Activated T-cell treated with anti-CD3 and anti-CD28 coated beads, Interleukin-2, amount 50 U/mL, for 72 hours (primary cell): ENCODE measurements at places on chromosomes 3 and 15.

DNA sequence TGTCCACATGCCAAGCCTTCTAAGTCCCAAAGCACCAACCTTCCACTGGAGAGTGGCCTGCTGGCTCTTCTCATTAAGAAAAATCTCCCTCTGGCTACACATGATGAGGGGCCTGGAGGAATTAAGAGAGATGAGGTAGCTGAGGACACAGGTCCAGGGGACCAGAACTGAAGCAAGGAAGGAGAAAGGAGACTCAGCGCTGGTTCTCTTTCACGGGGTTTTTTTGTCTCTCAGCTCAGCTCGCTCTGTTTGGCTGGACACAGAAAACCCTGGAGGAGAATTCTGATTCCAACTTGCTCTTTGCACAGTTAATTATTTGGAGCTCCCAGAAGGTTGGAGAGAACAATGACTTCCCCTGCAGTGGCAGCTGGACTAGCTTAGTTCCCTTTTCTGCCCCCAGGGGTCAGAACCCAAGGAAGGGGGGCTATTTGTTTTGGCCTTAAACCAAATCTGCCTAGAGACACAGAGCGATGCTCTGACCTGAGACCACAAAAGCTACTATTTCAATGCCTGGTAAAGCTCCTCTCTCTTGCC is 507.6 kb downstream of the FHIT start:
- no peak for DNase-seq

GRCh38 chr3:60001369-60001768 is 951.5 kb upstream of the CFAP20DC start:
- no peak for DNase-seq

DNA sequence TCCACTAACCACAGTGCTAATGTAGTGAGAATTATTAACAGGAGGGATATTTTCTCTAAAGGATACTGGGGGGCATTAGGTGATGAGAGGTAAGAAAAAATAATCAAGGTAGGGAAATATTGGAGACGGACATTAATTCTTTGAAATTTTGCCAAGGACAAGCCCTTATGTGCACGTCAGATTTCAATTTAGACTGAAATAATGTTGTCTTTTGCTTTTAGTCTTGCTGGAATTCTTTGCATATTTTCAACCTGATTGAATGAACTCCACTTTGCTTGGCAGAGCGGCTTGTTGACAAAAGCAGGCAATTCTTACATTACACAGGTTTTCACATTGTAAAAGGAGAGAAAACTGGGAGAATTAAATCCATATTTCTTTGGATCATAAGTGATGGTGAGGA is 25.0 kb upstream of the C3orf52 start:
- DNase-seq = no peak

DNA sequence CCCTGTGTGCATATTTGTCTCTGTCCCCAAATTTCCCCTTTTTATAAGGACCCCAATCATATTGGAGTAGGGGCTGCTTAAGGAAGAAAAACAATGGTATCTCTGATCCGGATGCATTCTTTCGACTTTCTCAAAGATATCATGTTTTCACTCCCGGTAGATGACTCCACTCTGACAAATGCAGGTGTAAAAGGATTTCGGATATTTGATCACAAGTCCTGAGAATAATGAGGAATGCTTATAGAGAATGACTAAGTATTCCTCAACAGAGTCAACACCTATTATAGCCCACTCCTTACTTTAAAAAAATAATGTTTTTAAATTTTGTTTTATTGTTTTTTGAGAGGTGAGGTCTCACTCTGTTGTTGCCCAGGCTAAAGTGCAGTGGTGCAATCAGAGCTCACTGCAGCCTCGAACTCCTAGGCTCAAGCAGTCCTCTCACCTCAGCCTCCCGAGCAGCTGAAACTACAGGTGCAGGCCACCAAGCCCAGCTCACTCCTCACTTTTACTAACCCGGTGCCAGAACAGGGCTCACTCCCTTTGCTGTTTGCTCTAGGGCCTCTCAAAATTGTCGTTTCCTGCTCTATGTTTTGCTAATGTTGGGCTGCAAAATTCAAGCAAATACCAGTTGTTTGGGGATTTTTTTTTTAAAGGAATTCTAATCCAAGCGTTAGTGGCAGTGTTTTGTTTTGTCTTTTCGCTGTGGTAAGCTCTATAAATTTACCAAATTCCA is 24.6 kb downstream of the COL8A1 start:
- no peak for DNase-seq

- DNase-seq = no peak
Measured at GRCh38 chr15:53739651-53740050, 19.8 kb downstream of the WDR72 start.

GRCh38 chr3:123351501-123351900 is 97.4 kb downstream of the ADCY5 start:
- DNase-seq = no peak

DNA sequence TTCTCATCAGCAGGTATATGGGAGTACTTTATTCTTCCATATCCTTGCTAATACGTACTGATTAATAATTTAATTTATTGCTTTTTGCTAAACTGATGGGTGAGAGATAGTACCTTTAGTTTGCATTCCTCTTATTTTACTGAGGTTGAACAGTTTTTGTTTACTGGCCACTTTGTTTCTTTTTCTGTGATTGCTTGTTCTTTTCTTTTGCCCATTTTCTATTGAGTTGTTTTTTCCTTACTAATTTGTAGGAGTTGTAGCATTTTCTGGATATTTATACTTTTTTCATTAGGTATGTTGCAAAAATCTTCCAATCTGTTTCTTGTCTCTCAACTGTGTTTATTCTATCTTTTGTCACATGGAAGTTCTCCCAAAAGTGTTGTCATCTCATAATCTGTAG is 4.8 kb downstream of the PDCD6IP start:
- DNase-seq = no peak

GRCh38 chr3:71425491-71426071 is 157.9 kb downstream of the FOXP1 start:
- DNase-seq = peak; percentile 57

DNA sequence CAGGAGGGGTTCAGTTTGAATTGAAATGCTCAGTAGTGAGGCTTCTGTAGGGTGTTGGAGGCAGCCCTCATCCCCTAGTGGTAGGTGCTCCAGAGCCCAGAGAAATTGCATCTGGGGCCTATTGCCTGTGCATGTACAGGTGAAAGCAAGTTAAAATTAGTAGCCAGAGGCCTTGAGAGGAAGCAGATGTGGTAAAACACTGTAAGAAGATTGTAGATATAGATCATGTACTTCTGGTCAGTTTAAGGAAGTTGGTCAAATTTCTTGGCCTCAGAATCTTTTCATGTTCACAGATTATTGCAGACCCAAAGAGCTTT is 34.6 kb downstream of the IGSF10 start:
- no peak for DNase-seq

DNA sequence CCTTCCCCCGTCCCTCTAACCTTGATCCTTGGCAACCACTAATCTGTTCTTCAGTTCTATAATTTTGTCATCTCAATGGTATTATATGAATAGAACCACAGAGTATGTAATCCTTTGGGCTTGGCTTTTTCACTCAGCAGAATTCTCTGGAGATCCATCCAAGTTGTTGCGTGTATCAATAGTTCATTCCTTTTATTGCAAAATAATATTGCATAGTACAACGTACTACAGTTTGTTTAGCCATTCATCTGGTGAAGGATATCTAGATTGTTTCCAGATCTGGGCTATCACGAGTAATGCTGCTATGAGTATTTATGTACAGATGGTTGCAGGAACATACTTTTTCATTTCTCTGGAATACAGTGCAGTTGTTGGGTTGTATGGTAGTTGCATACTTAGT is 76.2 kb downstream of the PLXNA1 start:
- DNase-seq = no peak

GRCh38 chr3:168517249-168518071 is 421.7 kb upstream of the GOLIM4 start:
- no peak for DNase-seq

DNA sequence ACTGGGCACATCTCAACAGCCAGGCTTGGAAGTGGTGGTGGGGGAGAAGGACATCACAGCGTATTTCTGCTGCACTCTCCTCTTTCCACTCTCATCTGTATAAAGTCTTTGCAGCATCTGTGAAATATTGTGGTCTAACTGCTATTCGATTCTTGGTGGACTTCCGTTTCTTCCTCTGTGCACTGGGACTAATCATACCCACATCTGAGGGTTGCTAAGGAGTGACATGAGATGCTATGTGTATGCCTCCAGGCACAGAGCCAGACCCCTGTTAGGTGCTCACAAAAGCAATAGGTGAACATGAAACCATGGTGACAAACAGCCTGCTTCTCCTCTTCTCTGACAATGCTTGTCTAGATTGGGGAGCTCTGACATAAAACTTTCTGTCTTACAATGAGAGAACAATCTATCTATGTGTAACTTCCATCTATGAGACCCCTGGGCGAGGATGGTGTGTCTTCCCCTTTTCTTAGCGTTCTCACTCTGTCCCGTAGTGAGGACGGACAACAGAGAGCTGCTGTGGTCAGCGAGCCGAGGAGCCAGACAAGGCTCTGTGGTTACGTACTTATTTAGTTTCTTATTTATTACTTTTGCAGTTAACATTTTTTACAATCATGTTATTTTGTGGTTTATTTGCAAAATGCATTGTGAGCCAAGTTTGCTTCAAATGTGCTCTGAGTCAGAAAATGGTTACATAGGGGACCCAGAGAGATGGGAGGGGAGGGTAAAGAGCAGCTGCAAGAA is 196.7 kb upstream of the TPRG1 start:
- peak; percentile 17 for DNase-seq

- no peak for DNase-seq
Measured at GRCh38 chr15:61034678-61035291, 194.3 kb downstream of the RORA start.

DNA sequence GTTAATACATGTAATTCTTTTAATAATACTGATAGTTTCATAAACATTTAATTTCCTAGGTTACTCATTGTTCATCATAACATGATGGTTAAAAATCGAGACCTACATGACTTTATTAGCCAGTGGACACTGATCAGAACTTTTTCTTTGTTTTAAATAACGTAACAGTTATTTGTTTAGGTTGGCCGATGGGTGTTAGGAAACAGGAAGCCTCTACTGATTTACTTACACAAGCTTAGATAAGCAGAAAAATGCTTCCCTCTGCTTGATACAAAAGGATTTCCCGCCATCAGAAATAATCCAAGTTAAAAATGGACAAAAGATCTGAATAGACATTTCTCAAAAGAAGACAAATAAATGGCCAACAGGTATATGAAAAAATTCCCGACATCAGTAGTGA is 16.6 kb upstream of the APH1B start:
- no peak for DNase-seq

DNA sequence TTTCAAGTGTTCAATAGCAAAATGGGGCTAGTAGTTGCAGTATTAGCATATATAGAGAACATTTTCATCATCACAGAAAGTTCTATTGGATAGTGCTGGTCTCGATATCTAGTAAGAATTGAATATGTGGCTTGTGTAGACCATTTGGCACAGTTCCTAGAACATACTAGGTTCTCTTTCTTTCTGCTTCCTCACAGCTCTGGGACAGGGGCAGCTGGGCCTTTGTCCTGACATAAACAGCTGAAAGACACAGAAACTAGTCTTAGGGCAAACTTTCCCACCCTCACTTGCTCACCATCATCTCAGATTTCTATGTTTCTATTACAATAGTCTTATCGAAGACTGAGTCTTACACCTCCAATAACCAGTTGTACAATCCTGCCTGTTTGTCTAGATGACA is 63.7 kb upstream of the DLG1 start:
- no peak for DNase-seq

DNA sequence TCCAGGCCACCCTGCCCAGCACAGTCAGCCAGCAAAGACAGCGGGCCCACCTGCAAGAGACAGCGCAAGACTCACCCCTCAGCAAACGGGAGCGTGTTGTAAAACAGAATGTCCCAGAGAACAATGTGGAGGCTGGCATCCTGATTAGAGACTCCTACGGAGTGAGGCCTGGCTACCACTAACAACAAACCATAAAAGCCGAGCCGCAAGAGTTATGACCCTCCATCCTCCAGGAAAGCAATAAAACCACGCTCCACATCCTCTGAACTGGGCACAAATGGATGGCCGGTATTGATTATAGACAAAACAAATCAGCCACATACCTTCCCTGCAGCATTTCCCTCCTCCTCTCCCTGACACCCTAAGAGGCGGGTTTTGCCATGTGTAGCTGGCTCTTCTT is 75.8 kb upstream of the LIPC start:
- DNase-seq = no peak

- no peak for DNase-seq
Measured at GRCh38 chr3:70779296-70779695, 466.9 kb upstream of the MDFIC2 start.

DNA sequence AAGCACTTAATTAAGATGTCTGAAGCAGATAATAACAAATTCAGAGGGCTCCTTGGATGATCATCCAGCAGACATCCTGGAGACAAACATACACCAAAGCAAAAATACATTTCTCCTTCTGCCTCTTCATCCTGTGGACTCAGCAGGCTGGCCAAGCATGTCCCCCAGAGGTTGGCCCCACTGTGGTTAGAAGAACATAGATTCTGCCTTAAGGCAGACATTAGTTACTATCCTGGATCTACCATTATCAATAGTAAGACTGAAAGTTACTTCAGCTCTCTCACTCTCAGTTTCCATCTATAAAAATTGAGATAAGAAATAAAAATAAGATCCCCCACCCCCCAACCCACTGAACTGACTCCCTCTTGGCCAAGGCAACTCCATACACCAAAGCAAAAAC is 28.6 kb upstream of the TGFBR2 start:
- no peak for DNase-seq
